Fibroblast of villous mesenchyme (primary cell): ENCODE measurements at places on chromosomes 4 and X. TPM values are rescaled to one million over a fixed set of nuclear protein-coding genes. Genes with fewer than 3 reads are reported as not detected.

Gene DKK2
- under 0.01 and 0.43 TPM in 2 replicates for total RNA-seq

Gene MTMR8
- under 0.01 and 0.43 TPM in 2 replicates for total RNA-seq

Gene ZBTB49
- total RNA-seq = 6.4 and 9.9 TPM in 2 replicates

Gene ADAMTS3
- total RNA-seq = 2.6 and 3.0 TPM in 2 replicates

Gene EREG
- 1.3 and 5.2 TPM in 2 replicates for total RNA-seq

Gene CLNK
- total RNA-seq = not detected in 2 replicates

Gene VEGFC
- 30.3 and 77.3 TPM in 2 replicates for total RNA-seq

Gene MAGEA8
- total RNA-seq = not detected in 2 replicates

Gene CHRNA9
- total RNA-seq = under 0.01 TPM in 1 of 2 replicates, not detected in the other

Gene SSX1
- total RNA-seq = not detected in 2 replicates

Gene GAB3
- 0.43 and 0.64 TPM in 2 replicates for total RNA-seq

Gene GRIA3
- 8.1 and 19.4 TPM in 2 replicates for total RNA-seq

Gene DRD5
- total RNA-seq = not detected in 2 replicates

Gene UGT2B15
- total RNA-seq = not detected in 2 replicates

Gene CFAP299
- total RNA-seq = 2.6 and 3.9 TPM in 2 replicates

Gene EGFL6
- total RNA-seq = 0.32 and 0.86 TPM in 2 replicates

Gene NMU
- not detected in 2 replicates for total RNA-seq

Gene GPRASP1
- 2.6 and 2.9 TPM in 2 replicates for total RNA-seq

Gene RNF128
- 0.32 and 0.43 TPM in 2 replicates for total RNA-seq

Gene BRS3
- not detected in 2 replicates for total RNA-seq

Gene PNMA5
- total RNA-seq = 0.64 TPM in 1 of 2 replicates, not detected in the other

Gene SH3BGRL
- total RNA-seq = 62.2 and 74.7 TPM in 2 replicates

Gene PLRG1
- total RNA-seq = 64.4 and 82.0 TPM in 2 replicates

Gene ETFDH
- 20.9 and 25.9 TPM in 2 replicates for total RNA-seq

Gene MAGEA12
- not detected in 2 replicates for total RNA-seq

Gene SERPINA7
- total RNA-seq = not detected in 2 replicates

Gene DRP2
- total RNA-seq = 0.97 and 2.6 TPM in 2 replicates

Gene SOX3
- not detected in 2 replicates for total RNA-seq

Gene YIPF7
- total RNA-seq = under 0.01 TPM in 1 of 2 replicates, not detected in the other

Gene GSX2
- total RNA-seq = under 0.01 TPM in 1 of 2 replicates, not detected in the other

Gene DCLK2
- total RNA-seq = 13.0 and 24.2 TPM in 2 replicates

Gene SMPX
- not detected in 2 replicates for total RNA-seq

Gene WDR17
- total RNA-seq = 0.64 and 0.86 TPM in 2 replicates

Gene MAGED4B
- total RNA-seq = 18.6 and 24.2 TPM in 2 replicates

Gene ADAM29
- not detected in 2 replicates for total RNA-seq

Gene ATP1B4
- not detected in 2 replicates for total RNA-seq

Gene VCX3A
- not detected in 2 replicates for total RNA-seq

Gene PCSK1N
- 0.32 TPM in 1 of 2 replicates, not detected in the other for total RNA-seq

Gene XKRX
- under 0.01 TPM in 1 of 2 replicates, not detected in the other for total RNA-seq

Gene DUSP21
- not detected in 2 replicates for total RNA-seq

Gene SHISA3
- total RNA-seq = not detected in 2 replicates

Gene DMRTC1
- not detected in 2 replicates for total RNA-seq

Gene PTTG2
- 0.43 and 0.64 TPM in 2 replicates for total RNA-seq

Gene CCSER1
- 0.43 TPM in 1 of 2 replicates, not detected in the other for total RNA-seq

Gene TMPRSS11B
- total RNA-seq = not detected in 2 replicates

Gene TEX13D
- total RNA-seq = not detected in 2 replicates

Gene GRID2
- not detected in 2 replicates for total RNA-seq

Gene LRCH2
- total RNA-seq = 5.8 and 8.2 TPM in 2 replicates

Gene ITIH6
- total RNA-seq = not detected in 2 replicates

Gene SPARCL1
- total RNA-seq = under 0.01 TPM in 1 of 2 replicates, not detected in the other

Gene LIMCH1
- total RNA-seq = 3.9 and 8.4 TPM in 2 replicates

Gene NALF2
- not detected in 2 replicates for total RNA-seq

Gene DCHS2
- under 0.01 TPM in 2 replicates for total RNA-seq
